ENCODE measurements at places on chromosomes 12 and 14.

GRCh38 chr12:41950455-41950854 lies 194.2 kb downstream of the GXYLT1 start:
- no peak for DNase-seq

- DNase-seq: no peak
Observed at GRCh38 chr12:21659383-21659782, 1.7 kb upstream of the LDHB start.

- DNase-seq: no peak
Observed at GRCh38 chr14:81446279-81447007, 46.3 kb upstream of the STON2 start.

DNA sequence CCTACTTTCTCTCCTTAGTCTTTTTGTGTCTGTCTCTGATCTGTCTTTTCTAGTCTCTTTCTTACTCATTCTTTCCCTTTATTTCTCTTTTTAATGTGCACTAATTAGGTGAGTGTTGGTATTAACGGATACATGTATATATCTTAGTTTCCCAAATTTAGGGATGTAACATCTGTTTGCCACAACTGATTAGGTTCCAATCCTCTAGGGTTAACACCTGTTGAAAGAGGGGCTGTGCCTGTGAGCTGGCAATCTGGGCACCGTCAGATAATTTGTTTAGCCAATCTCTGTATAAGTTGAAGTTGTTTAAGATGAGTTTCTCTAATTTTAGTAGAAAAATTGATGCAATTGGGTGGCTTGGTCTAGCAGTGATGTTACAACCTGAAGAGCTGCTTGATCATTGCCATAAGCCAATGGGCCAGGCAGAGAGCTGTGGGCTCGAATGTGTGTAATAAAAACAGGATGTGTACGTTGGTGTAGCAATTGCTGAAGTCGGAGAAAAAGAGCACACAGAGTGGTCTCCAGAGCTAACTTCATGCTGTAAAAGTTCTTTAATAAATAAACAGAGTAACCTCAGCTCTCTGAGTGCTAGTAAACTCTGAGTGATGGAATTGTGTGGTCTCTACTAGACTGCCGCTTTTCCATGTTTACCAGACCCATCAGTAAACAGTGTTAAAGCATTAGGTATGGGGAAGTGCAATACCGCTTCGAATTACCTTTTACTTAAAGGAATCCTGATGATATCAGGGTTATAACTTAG lies 18.3 kb upstream of the LYZ start:
- DNase-seq: no peak

- no peak for DNase-seq
Observed at GRCh38 chr14:88251650-88252049, 71.4 kb downstream of the KCNK10 start.

DNA sequence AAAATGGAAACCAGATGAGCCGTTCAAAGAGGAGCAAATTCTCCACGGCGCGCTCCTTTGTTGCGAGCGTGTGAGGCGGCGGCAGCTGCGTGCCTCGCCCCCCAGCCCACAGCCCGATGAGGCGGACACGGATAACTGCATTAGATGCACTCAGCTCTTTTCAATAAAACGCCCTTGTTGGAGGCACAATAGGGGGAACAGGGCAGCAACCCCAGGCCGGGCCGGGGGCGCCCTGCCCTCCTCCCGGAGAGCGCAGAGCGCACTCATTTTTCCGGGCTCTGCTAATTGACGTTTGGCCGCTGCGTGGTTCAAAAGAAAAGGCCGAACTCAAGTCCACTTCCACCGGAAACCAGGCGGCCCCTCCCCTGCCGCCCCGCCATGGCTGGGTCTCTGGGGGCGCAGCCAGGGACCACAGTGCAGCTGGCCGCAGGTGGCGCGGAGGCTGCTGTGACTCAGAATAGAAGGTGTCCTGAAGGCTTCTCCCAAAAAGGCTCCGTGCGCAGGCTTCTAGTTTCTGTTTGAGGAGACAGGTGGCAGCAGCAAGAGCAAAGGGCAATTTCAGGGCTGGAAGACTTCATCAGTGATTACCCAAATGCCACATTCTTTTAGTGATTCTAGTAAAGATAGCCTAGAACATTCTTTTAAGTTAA lies 29.0 kb upstream of the SMOC1 start:
- no peak for DNase-seq

GRCh38 chr14:63760014-63760413 lies 32.1 kb upstream of the SGPP1 start:
- DNase-seq: no peak

Data from stimulated activated CD4-positive, alpha-beta T cell treated with anti-CD3 and anti-CD28 coated beads, TNF-alpha, amount 100 ng/mL, for 48 hours (primary cell).